ENCODE measurements at places on chromosomes 13 and 19.

GRCh38 chr19:42076380-42076944, 496 bp downstream of the ZNF574 start:
- DNase-seq: no peak

DNA sequence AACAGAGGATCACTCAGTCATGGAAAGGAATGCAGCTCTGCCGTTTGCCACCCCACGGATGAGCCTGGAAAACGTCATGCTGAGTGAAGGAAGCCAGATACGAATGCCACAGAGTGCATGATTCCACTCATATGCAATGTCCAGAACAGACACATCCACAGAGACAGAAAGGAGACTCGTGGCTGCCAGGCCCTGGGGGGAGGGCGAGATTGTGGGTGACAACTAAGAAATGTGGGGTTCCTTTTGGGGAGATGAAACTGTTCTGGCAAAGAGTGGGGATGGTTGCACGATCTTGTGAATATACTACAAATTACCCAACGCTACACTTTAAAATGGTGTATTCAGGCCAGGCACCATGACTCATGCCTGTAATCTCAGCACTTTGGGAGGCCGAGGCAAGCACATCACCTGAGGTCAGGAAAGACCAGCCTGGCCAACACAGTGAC, 27.2 kb upstream of the NAPA start:
- DNase-seq: no peak

DNA sequence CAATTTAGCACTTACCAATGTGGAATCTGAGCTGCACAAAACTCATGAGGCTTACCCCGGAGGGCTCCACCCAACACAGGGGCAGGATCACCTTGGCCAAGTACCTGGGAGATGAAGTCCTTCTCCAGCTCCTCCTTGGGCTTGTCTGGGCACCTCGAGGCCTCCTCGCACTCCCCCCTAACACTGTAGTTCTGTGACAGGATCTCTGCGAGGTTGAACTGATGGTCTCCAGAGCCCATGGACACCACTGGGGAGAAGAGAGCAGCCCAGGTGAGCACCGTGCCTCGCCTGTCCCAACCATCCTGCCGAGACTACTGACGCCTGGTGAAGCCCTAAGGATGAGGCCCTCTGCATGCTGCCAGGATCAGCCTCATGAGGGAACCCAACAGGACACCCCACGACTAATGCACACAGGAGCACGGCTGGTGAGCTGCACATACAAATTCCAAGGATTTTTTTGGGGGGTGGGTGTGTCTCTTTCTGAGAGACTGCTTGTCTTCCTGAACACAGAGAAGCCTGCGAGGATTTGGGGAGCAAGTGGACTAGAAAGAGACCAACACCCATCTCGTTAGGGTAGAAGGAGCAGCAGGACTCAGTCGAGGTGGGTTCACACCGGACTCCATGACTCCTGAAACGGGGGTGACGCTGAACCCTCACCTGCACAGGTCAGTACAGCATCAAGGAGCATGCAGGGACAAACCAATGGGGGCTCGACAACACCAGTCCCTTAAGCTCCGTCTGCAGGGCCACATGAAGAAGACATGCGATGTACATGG, 10.1 kb downstream of the MIER2 start:
- DNase-seq: no peak

- DNase-seq: no peak
Observed at GRCh38 chr19:7942981-7943443, 454 bp downstream of the TIMM44 start.

GRCh38 chr19:48896191-48896720, 2.3 kb downstream of the TULP2 start:
- peak; percentile 61 for DNase-seq

DNA sequence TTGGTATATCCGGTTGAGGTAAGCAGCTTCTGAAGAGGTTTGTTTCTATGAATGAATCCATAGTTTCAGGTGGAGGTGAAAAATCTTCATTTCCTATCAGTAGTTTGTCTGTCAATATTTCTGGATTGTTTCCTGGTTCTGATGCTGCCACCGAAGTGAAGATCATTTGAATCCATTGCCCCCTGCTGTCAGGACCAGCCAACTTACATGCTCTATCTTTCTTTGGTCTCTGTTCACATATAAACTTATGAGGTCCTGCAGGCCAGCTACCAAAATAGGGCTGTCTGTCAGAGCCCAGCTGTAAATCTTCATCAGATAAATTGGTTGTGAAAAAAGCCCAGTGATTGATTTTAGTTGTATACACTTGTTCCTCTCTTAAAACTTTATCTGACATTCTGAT, 15.2 kb upstream of the N4BP2L1 start:
- DNase-seq: peak; percentile 51

DNA sequence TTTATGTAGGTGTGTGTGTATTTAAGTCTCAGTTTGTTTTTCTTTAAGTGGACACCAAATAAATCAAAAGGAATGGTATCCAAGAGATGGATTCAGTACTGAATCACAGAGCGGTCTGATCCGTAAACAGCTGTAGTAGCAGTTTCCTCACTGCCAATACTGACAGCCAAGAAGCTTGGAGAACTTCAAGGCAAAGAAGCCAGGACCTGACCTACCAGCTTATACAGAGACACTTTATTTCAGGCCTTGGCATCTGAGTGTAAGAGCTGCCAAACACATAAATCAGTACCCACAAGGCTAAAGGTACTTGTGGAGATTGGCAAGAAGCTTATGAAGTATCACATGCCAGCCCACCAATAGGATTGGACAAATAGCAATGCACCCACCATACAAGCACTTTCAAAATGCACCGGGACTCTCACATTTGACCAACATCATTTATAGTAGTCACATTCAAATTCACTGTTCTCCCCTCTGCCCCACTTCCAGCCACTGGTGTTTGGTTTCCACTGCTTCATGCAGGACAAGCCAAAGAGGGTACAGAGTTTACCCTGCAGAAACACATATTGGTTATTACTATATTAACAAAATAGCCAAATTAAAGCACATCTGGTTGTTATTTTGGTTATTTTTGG, 357.9 kb downstream of the KLF12 start:
- no peak for DNase-seq
